ENCODE measurements at places on chromosomes 1 and 21.

GRCh38 chr1:31552489-31552888 lies 23.8 kb upstream of the TINAGL1 start:
- H3K36me3 ChIP-seq = no peaks in the 10 kb centered on the region
- H3K27me3 ChIP-seq = no peaks in the 10 kb centered on the region

- H3K4me1 ChIP-seq = peaks cover 53% of the 10 kb centered on the region
- no peak overlapping the region for H3K27ac ChIP-seq
- H3K27me3 ChIP-seq = peaks cover 4% of the 10 kb centered on the region
- DNase-seq = no peak
- no peaks in the 10 kb centered on the region for H3K36me3 ChIP-seq
Measured at GRCh38 chr1:84756001-84756400, 65.7 kb upstream of the SSX2IP start.

- H3K27me3 ChIP-seq = no peaks in the 10 kb centered on the region
- peaks cover 72% of the 10 kb centered on the region for H3K4me1 ChIP-seq
- no peak overlapping the region for H3K4me3 ChIP-seq
- no peak for DNase-seq
- H3K27ac ChIP-seq = no peak overlapping the region
Measured at GRCh38 chr1:15173863-15174614, 20.5 kb downstream of the TMEM51 start.

- no peaks in the 10 kb centered on the region for H3K36me3 ChIP-seq
- DNase-seq = no peak
- peaks cover 17% of the 10 kb centered on the region for H3K4me1 ChIP-seq
- peaks cover 13% of the 10 kb centered on the region for H3K27me3 ChIP-seq
- no peak overlapping the region for H3K27ac ChIP-seq
Measured at GRCh38 chr1:226641671-226642231, 93.2 kb downstream of the STUM start.

DNA sequence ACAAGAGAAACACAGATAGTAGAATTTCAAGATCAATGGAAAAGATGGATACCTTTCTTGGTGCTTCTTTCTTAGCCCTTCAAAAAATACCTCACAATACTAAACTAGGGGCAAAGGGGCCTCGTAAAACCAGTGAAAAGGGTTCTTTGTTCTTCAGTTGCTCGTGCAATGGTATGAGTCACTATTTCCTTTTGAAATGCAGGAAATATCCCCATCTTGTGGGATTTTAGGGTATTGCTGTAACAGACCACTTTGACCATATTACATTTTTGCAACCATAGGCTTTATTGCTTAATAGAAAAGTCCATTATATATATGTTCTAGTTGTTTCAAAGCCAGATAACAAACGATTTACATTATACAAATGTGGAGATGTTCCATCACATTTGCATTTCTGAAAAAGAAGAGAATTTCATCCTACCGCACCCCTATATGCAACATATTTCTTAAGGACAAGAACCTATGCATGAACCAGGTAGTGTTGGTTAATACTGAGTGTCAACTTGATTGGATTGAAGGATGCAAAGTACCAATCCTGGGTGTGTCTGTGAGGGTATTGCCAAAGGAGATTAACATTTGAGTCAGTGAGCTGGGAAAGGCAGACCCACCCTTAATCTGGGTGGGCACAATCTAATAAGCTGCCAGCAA lies 88.6 kb upstream of the PKN2 start:
- no peaks in the 10 kb centered on the region for H3K27me3 ChIP-seq
- peak; percentile 46 for DNase-seq
- H3K4me1 ChIP-seq = no peaks in the 10 kb centered on the region
- H3K36me3 ChIP-seq = no peaks in the 10 kb centered on the region
- H3K27ac ChIP-seq = no peak overlapping the region
- H3K4me3 ChIP-seq = no peak overlapping the region

DNA sequence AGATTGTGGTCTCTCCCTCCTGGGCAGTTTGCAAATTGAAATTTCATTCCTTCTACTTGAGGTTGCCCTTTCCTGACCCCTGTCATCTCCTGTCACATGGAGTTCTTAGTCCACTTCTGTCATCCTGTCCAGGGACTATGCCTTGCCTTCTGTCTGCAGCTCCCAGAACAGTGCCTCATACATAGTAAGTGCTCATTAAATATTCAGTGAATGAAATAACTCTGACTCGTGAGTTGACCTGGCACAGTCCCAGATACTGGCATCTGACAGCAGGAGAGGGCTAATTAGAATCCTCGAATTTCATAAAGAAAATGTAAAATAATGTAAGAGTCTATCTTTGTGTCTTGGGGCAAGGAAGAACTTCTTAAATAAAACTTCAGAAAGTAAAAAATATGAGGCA lies 50.8 kb downstream of the CNIH3 start:
- H3K27me3 ChIP-seq = 0 out of 2 replicates have a peak, but pooled peaks cover 2% of the 10 kb centered on the region
- peak overlapping the region; percentile 45 for H3K27ac ChIP-seq
- H3K4me1 ChIP-seq = peaks cover 52% of the 10 kb centered on the region

DNA sequence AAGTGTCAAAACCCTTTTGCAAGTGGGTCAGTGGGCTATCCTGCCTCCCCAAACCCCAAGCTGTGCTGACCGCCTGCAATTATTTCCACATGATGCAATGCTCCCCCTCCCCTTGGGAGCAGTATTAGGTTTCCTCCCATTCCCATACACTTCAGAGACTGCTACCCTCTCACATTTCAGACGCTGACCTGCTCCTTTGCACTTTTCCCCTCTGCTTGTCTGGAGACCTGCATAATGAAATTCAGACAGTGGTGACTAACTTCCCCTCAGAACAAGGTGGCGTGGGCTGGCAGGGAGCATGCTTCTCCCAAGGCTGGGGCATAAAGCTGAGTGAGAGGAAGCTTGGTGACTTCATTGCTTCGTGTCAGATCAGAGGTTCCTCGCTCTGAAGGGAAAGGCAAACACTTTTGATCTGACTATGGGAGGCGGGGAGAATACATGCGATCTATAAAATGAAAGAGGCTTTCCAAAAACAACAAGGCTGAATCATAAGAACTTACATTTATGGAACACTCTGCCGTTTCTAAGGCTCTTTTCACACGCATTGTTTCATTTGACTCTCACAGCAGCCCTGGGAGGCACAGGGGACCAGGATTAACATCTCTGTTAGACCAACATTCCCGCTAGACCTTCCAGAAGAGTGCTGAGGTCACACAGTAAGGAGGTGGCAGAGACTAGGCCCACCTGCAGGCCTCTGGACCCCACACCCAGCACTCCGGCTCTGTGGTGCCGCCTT lies 27.5 kb upstream of the ROR1 start:
- H3K36me3 ChIP-seq = no peaks in the 10 kb centered on the region
- peak overlapping the region; percentile 27 for H3K27ac ChIP-seq
- peaks cover 10% of the 10 kb centered on the region for H3K4me1 ChIP-seq

- DNase-seq = peak; percentile 36
- no peak overlapping the region for H3K4me3 ChIP-seq
- H3K27ac ChIP-seq = no peak overlapping the region
Measured at GRCh38 chr21:42636520-42637266, 16.7 kb upstream of the PDE9A start.

DNA sequence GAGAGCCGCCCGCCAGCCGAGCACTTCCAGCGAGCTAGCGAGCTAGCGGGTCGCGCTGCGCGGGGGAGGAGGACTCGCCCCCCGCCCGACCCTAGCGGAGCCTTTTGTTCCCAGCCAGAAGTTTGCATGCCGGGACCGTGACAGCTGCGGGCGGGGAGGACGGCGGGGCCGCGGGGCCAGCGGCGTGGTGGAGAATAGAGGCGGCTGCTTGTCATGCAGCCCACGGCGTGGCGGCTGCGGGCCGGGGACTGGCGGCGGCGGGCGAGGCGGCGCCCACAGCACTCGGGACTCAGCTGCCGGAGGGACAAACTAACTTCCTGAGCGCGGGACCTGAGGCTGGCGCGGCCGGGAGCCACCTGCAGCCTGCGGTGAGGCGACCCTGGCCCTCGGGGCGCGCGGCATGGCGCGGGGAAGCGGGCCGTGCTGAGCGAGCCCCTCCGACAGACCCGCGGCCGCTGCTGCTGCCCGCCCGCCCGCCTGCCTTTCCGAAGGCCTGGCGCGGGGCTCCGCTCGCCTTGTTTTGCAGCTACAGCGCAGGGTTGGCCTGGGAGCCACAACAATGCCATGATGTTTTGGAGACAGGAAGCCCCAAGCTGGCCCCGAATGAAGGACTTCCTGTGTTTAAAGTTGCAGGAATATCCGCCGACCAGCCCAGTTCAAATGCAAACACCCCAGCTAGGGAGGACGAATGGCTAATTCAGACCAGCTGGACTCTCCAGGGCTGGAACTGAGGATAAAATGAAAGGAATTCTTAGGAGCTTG lies 82.2 kb upstream of the BMP8A start:
- peaks cover 2% of the 10 kb centered on the region for H3K27me3 ChIP-seq
- DNase-seq = peak; percentile 60
- H3K27ac ChIP-seq = peak overlapping the region; percentile 87
- H3K36me3 ChIP-seq = peaks cover 30% of the 10 kb centered on the region

GRCh38 chr21:42548687-42549406 lies 35.2 kb downstream of the SLC37A1 start:
- no peak overlapping the region for H3K27ac ChIP-seq
- H3K36me3 ChIP-seq = peaks cover 11% of the 10 kb centered on the region
- peaks cover 2% of the 10 kb centered on the region for H3K27me3 ChIP-seq
- DNase-seq = no peak
- no peak overlapping the region for H3K4me3 ChIP-seq
- no peaks in the 10 kb centered on the region for H3K4me1 ChIP-seq

- H3K4me3 ChIP-seq = no peak overlapping the region
- DNase-seq = no peak
- H3K4me1 ChIP-seq = no peaks in the 10 kb centered on the region
- no peaks in the 10 kb centered on the region for H3K27me3 ChIP-seq
- no peak overlapping the region for H3K27ac ChIP-seq
Measured at GRCh38 chr1:221939607-221940006, 197.7 kb upstream of the DUSP10 start.

DNA sequence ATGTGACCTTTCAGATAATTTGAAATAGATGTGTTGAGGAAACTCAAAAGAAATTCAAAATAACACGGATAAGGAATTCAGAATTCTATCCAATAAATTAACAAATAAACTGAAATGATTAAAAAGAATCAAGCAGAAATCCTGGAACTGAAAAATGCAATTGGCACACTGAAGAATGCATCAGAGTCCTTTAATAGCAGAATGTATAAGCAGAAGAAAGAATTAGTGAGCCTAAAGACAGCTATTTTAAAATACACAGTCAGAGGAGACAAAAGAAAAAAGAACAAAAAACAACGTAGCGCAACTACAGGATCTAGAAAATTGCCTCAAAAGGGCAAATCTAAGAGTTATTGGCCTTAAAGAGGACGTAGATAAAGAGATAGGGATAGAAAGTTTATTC lies 99.6 kb upstream of the SAMSN1 start:
- no peak overlapping the region for H3K4me3 ChIP-seq
- no peak overlapping the region for H3K27ac ChIP-seq
- H3K4me1 ChIP-seq = no peaks in the 10 kb centered on the region
- no peaks in the 10 kb centered on the region for H3K27me3 ChIP-seq

- peaks cover 6% of the 10 kb centered on the region for H3K27me3 ChIP-seq
- H3K4me1 ChIP-seq = peaks cover 51% of the 10 kb centered on the region
- no peak for DNase-seq
- H3K4me3 ChIP-seq = no peak overlapping the region
- H3K27ac ChIP-seq = no peak overlapping the region
- H3K36me3 ChIP-seq = peaks cover 6% of the 10 kb centered on the region
Measured at GRCh38 chr1:63917571-63918417, 144.0 kb downstream of the ROR1 start.

DNA sequence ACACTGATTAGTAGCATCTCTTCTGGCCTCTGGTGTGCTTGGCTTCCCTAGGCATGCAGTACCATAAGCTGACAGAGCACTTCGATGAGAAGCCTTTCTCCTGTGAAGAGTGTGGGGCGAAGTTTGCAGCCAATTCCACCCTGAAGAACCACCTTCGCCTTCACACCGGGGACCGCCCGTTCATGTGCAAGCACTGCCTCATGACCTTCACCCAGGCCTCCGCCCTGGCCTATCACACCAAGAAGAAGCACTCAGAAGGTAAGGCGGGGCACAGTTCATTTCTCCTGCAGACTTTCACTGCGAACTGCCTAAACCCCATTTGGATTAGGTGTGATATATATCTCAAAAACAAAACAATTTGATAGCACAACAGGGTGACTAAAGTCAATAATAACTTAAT lies 50.4 kb upstream of the EPHA8 start:
- no peak overlapping the region for H3K4me3 ChIP-seq
- DNase-seq = no peak
- no peaks in the 10 kb centered on the region for H3K27me3 ChIP-seq
- H3K36me3 ChIP-seq = peaks cover 26% of the 10 kb centered on the region

DNA sequence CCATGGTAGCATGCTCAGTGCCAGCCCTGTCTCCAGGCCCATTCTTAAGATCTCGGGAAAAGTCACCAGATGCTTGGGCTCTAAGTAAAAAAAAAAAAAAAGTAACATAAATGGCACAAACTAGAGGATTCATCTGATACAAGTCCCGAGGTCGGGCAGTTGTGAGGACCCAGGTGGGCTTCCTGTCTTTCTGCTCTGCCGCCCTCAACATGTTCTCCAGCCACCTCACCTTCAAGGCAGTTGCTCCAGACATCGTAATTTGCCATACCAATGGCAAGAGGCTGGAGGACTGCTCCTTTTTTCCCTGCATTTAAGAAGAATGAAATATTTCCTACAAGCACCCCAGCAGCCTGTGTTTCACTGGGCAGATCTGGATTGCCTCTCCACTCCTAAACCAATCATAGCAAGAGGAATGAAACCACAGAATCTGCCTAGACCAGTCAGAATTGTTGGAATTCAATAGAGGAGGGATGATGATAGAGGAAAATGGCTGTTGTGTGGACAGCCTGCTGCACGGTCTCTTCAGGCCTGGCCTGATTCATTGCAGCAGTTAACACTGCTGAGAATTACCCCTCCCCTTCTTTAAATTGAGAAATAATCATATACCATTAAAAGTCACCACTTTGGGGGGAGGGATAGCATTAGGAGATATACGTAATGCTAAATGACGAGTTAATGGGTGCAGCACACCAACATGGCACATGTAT lies 5.4 kb downstream of the HMGN2 start:
- no peak overlapping the region for H3K4me3 ChIP-seq
- no peaks in the 10 kb centered on the region for H3K27me3 ChIP-seq
- H3K4me1 ChIP-seq = peaks cover 47% of the 10 kb centered on the region
- DNase-seq = peak; percentile 26

GRCh38 chr1:22052115-22053016 lies at the start of gene CDC42:
TSS of gene CDC42 (plus strand) at chr1:22052709. CDS start at chr1:22078479, 25,770 bp downstream.
- peak; percentile 96 for DNase-seq
- H3K4me3 ChIP-seq = peak within 1 kb of the TSS; percentile 99
- H3K27me3 ChIP-seq = peaks cover 13% of the 10 kb centered on the region
- H3K4me1 ChIP-seq = peaks cover 39% of the 10 kb centered on the region
- H3K36me3 ChIP-seq = peaks cover 30% of the 10 kb centered on the region

DNA sequence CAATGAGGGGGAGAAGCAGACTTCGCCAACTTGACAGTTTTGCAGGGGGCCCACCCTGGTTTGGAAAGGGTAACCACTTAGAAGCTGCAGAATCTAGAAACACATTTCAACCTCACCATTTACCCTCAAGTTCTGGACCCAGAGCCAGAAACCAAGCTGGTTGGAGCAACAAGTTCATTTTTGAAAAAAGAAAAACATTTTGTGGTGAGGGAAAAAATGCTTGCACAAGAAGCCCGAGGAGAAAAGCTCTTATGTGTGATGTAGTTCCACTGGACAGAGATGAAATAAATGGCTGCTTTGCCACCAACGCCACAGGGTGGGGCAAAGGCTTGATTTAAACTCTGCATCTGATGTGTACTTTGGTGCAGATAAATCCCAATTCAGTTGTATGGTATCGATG lies 10.6 kb upstream of the NGF start:
- H3K36me3 ChIP-seq = no peaks in the 10 kb centered on the region
- peaks cover 1% of the 10 kb centered on the region for H3K27me3 ChIP-seq

Data from HFFc6 (cell line).